ENCODE measurements at places on chromosomes 2 and 18.

DNA sequence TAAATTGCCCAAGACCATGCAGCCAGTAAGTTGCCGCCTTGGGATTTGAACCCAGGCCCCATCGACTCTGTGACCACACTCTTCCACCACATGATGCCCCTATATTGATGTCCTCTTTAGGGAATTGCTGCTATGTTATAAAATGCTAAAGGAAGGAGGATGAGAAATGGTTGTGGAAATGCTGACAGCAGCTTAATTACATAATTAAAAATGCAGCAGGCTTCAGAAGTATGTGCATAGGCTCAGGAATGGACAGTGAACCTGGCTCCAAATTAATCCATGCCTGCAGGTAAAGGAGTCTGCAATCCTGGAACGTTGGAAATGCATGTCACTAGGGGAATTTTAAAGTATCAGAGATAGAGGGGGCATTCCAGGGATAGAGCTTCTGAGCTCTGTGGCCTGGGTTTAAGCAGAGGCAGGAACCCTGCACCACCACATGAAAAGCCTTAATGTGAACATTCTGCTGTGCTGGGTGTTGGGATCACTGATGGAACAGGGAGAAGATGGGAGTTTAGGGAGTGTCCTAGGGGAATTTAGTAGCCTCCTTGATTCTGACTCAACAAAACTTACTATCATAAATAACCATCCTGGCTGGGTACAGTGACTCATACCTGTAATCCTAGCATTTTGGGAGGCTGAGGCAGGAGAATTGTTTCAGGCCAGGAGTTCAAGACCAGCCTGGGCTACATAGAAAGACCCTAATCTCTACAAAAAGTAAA lies 76.1 kb upstream of the CCDC85A start:
- no peak for DNase-seq

DNA sequence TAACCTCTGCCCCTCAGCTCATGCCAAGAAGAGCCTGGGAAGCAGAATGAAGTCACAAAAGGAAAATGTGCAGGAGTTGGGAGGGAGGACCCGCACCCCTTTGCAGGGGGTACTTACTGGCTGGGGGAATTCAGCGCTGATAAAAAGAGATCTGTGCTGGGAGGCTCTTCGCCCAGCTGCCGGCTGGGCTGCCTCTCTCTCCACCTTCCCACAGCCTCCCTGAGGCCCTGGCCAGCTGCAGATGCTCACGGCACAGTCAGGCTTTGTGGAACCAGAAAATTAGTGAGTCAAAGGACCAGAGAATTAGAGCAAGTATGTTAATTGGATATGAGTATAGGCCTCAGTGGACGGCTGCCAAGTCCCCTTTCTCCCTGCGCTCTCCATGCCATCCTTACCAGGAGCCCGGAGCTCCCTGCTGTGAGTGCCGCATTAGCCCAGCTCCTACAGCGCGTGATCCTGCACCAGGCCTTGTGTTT lies 181.7 kb upstream of the SH3BP4 start:
- DNase-seq: no peak

DNA sequence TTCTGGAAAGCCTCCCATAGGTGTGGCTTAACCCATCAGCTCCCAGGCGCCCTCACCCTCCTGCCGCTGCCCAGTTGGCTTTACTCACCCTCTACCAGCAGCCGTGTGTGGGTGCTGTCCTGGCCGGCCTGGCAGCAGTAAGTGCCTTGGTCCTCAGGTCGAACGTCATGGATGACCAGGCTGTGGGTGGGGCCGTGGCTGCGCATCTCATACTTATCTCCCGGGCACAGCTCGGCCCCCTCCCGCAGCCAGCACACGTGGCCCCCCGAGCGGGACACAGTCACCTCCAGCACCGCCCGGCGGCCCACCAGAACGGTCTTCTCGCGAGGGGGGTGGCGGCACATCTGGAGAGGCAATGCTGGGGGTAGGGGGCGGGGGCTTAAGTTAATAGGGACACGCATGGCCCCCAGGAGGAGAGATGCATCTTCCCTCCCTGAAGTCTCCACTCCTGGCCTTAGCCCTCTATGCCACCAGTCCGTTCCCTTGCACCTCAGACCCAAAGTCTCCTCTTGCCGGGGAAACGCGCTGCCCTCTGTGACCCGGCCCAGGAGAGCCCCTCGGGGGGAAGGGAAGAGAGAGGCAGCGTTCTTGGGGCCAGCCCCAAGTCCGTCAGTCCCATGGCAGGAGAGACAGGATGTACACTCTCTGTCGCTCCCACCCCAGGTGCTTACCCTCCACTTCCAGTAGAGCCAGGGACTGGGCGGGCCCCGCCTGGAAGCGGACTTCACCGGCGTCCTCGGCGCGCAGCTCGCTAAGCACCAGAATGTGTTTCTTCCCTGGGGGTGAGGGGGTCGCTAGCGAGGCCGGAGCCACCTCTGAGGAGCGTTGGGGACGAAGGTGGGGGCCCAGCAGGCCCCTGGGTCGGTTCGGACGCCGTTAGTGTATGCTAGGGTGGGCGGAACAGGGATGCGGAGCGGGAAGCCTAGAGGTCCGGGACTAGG lies 7.9 kb downstream of the TMEM198 start:
- peak; percentile 30 for DNase-seq

DNA sequence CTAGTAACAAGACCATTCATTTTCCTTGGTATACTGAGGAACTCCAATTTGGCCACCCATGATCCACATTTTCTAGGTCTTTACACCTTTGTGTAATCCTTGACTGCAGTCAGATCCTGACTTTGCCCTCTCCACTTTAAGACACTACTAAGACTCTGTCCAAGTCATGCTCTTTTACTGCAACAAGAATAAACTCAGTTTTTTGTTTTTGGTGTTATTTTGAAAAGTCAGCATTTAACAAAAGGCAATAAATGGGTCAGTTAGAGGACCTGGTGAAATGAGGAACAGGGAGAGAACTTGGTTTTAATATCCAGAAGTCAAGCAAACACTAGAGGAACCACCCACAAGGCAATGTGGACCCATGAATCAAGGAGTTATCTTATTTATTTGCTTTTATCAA lies 252.2 kb upstream of the RBBP8 start:
- no peak for DNase-seq

DNA sequence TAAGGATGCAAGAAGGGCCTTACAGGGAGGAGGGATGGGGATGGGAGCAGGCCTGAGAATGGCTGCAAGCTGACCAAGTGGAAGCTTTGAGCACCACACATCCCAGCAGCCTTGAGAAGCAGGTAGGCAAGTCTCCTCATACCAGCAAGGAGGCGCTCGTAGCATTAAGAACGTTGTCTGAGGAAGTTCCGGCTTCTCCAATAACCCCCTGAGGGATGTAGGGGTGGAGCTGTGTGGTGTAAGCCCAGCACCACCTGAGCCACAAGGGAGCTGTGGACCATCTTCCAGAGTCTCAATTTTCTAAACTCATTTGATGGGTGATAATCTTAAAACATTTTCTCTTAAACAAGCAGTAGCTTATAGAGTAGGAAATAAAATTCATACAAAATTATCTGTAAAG lies 50.6 kb downstream of the ST3GAL5 start:
- DNase-seq: no peak
